NCI-H1694 treated with DMSO at 0.1 percent for 48 hours (cell line): ENCODE measurements at places on chromosomes 1 and 21.

- no peak for DNase-seq
Observed at GRCh38 chr1:203526572-203526971, 32.6 kb downstream of the OPTC start.

- DNase-seq = no peak
Observed at GRCh38 chr1:102071451-102071850, 74.7 kb upstream of the OLFM3 start.

GRCh38 chr1:189429610-189430009, 1048.1 kb downstream of the BRINP3 start:
- no peak for DNase-seq

- no peak for DNase-seq
Observed at GRCh38 chr1:85654066-85654782, 54.0 kb downstream of the ZNHIT6 start.

GRCh38 chr1:23381233-23381885, 11.7 kb upstream of the ZNF436 start:
- DNase-seq = no peak

DNA sequence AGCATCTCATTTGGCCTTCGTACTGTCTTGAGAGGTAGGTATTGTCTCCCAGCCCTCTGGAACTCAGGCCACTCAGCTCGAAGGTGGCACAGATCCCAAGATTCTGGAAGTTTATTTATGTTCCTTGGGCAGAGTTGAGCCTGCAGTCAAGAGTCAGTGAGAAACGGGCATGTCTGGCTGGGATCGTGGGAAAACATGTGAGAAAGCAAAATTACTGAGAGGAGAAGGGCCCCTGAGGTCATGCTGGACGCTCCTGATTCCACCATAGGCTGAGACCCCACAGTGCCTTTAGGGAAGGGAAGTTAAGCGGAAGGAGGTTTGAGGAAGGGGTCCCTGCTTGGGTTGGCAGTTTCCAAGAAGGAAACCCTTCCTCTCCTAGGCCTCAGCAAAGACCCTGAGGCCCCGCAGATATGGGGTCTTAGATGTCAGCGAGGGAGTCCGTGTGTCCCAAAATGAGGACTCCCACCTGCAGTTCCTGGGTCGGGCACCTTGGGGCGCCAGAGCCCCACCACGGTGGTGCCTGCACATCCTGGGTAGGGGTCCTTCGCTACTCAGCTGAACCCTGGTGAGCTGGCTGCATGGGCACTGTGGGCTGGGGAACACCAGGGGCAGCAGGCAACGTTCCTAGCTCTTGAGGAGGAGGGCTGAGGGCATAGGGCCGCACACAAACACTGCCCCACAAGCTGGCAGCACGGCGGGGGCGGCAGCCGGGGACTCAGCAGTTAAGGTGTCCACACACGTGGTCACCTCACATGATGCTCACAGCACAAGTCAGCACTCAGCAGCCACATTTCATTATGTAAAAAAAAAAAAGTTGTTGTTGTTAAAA, 12.3 kb upstream of the SEMA4A start:
- DNase-seq = peak; percentile 53

DNA sequence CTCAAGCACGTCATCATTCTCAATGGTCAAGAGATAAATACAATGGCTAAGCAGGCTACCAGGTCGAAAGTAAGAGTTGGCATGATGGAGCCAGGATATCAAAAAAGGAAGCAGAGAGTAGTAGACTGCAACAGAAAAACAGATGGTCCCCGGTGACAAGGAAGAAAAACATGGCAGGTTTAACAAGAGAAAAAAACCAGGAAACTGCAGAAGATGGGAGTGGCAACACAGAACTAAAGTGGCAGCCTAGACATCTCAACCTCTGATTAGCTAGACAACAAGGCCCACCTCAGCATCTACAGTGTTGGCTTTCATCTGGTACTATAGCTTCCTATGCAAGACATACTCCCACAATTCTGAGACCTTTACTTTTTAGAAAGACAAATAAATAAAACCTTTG, 3.1 kb downstream of the UBR4 start:
- DNase-seq = no peak

- peak; percentile 61 for DNase-seq
Observed at GRCh38 chr1:154325583-154326545, 539 bp downstream of the ATP8B2 start.

- DNase-seq = no peak
Observed at GRCh38 chr1:192461684-192462083, 113.9 kb upstream of the RGS1 start.

- DNase-seq = no peak
Observed at GRCh38 chr1:116605315-116605714, 34.5 kb upstream of the CD58 start.

GRCh38 chr1:111221276-111221632, 6.3 kb upstream of the CHI3L2 start:
- no peak for DNase-seq

DNA sequence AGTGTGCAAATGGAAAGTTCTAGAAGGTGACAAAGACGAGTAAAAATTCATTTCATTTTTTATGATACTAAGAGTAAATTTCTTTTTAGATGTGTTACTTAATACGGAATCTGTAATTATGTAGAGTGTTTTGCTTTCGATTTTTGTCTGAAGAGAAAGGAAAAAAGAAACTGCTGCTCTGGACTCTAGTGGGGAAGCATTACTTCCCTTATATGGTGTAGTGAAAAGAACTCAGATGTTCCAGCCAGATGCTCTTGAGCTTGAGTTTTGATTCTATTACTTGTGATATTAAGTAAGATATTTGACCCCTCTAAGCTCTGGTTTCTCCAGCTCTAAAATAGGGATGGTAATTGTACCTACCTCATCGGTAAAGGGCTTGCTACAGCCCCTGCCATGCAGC, 12.2 kb upstream of the GPR161 start:
- no peak for DNase-seq

GRCh38 chr1:28199328-28200233, 23.1 kb upstream of the PTAFR start:
- DNase-seq = no peak

DNA sequence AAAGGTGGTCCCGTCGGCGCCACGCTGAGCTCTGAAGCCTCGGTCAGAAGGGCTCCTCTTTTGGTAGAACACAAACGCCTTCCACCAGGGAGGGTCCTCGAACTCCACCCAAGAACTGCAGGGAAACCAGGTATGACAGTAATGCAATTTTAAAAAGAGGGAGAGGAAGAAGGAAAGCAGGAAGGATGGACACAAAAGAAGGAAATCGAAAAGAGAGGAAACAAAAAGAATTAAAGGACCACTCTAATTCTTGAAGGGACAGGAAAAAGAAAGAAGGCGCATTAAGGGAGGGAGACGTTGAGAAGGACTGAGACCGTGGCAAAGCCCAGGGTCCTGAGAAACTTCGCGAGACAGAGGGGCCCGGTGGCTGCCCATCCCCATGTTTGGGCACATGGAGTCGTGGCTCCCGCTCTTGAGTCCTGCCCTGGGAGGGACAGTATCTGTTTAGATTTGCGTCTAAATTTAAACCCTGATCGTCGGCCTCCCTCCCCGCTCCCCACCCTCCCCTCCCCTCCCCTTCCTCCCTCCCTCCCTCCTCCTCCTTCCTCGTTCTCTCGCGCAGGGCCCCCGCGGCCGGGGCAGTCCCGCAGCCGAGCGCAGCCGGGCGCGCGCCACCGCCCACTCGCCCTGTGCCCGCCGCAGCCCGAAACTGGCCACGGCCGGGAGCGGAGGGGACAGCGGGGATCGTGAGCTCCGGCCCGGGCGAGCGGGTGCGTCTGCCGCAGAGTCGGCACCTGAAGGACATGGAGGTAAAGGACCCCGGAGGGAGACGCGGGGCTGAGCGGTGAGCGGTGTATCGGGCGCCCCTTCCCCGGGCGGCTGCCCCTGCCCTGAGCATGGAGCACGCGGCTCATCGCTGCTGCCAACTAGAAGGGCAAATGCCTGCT, at the start of gene RCSD1:
Gene RCSD1 (plus strand): TSS at position 552 of the 887 bp plus-strand sequence. CDS start 192 bp downstream, at position 744.
- no peak for DNase-seq

DNA sequence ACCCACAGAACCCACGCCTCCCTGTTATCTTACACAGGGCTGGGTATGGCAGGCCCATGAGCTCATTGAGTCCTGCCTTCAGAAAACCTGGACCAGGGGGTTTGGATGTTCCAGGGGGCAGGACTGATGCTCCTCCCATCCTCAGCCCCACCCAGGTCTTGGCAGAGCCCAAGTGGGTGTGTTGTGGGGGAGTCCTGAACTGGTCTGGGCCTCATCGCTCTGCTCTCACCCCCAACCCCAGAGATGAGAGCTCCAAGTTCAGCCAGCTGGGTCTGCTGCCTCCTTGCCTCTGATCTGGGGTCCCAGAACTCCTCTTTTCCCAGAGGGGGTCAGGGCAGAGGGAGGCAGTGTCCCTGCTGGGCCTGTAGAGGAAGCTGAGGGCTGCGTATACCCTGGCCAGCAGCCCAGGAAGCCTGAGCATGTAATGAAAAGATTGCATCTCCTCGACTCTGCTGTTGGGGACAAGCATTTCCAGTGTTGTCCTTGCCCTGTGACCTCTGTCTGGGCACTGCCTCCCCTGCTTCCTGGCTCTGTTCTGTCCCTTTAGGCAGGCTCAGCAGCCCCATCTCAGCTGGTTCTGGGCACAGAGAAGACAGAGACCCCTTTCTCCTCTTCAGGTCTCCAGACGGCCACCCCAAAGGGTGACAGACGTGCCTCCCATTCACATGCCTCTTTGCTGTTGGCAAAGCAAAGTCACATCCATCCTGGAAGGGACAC, 54.7 kb upstream of the EPS8L3 start:
- no peak for DNase-seq

- no peak for DNase-seq
Observed at GRCh38 chr1:197843401-197843800, 59.0 kb upstream of the C1orf53 start.

GRCh38 chr1:204093421-204093717, 20.5 kb downstream of the SOX13 start:
- no peak for DNase-seq

GRCh38 chr1:242447689-242448088, 76.8 kb downstream of the PLD5 start:
- no peak for DNase-seq

GRCh38 chr1:54259546-54260140, 59.7 kb downstream of the MRPL37 start:
- DNase-seq = no peak

- DNase-seq = no peak
Observed at GRCh38 chr1:171204296-171204695, 19.2 kb downstream of the FMO2 start.
